ENCODE measurements at places on chromosomes 7 and 10.

DNA sequence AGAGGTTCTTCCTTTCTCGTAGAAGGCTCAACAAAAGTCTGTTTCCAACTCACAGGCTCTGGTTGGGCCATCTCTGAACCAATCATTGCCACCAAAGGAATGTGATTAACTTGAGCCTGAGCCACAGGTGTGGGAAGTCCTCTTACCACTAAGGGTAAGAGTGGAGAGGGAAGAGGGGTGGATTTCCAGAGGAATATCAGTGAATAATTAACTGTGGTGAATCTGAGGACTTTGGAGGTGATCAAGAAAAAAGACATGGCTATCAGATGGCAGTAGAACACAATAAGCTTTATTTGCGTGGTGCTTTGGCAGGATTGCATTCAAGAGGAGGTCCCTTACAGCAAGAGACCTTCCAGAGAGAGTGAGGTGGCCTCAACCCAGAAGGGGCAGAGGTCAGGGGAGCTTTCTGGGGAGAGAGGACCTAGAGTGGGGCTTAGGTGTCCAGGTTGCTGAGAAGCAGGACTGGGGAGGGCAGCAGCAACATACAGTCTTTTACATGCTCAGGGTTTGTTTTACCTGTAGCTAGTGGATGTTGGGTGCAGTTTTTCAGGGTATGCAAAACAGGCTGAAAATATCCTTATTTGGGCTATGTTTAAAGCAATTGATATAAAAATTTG is 61.4 kb downstream of the BBS9 start:
- DNase-seq: no peak

DNA sequence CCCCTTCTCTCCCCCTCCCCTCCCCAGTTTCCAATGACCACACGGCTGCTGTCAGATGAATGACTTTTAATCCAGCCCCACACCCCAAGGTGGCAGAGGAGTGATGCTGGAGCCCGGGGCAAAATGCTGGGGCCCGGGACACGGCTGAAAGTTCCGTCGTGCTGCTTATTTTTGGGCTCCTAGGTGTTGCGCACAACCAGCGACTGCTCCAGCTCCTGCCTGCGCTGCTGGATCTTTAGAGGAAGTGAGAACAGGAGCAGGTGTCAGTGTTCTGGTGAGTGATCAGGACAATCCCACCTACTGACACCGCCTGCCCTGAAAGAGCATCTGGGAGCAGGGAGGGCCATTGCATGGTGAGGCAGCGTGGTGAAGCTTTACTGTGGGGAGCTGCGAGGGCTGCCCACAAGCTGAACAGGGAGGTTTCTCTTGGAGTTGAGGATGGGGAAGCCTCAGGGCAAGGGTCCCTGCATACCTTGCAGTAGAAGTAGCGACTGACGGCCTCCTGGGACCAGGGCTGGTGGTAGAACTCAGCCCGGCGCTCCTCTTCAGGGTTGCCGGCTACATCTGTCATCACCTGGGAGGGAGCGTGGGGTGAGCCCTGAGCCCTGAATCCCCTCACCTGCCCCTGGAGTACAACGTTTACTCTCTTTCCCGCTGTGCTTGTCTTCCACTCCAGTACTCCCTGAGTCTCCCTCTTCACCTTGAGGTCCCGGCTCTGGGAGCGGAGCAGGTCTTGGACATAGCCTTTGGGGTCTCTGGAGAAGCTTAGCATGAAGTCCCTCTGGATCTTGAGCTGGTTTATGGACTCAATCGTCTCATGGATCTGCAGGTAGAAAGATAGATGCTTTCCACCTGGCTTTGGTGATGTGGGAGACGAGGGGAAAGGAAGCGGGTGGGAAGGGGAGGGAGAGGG is 6.9 kb downstream of the CHPF2 start:
- no peak for DNase-seq

- DNase-seq: peak; percentile 65
Measured at GRCh38 chr10:30387646-30388243, 38.7 kb upstream of the MTPAP start.

DNA sequence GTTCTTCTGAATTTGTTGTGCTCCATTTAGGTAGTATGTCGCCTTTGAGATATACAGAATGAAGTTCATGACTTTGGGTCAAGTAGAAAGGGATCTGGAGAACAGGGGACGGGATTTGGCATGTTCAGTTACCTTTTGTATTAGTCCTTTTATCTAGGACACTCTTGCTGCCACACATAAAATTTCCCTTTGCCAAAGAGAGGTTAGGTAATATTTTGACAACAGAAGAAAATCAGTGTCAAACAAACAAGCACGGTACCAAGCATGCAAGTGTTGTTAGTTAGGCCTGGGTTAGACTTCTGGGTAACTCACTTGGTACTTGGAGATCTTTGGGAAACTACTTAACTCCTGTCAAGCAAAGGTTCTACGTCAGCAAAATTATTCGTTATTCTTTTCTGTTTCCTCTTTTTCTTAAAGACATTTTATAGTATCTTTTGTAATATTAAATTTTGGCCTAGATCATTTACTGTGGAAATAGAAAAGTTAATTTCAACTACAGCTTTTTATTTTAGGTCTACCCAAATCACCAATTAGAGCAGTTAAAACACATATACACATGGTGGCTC is 116.7 kb downstream of the PLXDC2 start:
- DNase-seq: no peak

DNA sequence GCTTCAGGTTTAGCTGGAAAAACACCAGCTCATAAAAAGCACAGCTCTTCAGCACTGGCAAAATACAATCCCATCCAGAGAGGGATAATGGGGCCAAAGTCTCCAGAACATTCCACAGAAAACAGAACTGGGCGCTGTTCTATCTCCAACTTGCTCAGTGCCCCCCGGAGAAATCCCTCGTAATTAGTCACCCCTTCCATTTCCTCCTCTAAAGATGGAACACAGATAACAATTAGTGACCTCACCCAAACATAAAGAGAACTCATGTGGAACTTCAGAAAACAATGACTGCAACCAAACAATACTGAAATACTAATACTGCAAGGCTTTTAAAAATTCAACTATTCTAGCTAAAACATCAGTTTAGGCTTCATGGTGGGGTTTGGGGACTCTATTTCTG is 46.3 kb downstream of the KIAA1549 start:
- DNase-seq: peak; percentile 37

DNA sequence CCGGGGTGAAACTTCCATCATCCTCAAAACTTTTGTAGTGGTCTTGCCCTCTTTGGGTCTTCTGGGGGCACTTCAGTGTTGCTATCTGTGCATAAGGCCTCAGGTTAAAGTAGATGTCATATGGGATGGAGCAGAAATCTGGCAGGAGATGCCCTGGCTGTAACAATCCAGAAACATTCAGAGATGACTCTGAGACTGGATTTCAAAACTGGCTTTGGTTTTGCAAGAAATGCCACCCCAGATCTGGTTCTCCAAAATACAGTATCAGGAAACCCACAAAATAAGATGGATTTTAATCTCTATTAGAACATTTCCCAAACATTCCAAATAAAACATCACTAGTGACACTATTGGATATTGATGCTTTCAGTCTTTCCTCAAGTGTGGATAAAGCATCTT is 191.5 kb downstream of the REEP3 start:
- no peak for DNase-seq

DNA sequence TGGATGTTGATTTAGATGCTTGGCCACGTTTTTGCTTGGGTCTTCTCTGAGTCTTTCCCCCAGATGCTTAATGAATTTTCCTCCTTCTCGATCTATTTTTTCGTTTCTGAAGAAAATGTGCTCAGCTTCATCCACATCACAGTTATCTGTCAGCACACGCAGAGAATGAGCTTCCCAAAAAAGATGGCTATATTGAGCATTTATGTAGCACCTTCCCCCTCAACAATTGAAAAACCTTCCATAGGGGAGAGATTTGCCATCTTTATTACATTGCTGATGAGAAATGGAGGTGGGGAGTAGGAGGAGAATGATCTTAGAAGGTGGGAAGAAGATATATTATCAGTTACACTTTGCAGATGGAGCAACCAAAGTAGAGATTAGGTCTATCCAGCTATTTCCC is 228.1 kb upstream of the PHYHIPL start:
- no peak for DNase-seq

DNA sequence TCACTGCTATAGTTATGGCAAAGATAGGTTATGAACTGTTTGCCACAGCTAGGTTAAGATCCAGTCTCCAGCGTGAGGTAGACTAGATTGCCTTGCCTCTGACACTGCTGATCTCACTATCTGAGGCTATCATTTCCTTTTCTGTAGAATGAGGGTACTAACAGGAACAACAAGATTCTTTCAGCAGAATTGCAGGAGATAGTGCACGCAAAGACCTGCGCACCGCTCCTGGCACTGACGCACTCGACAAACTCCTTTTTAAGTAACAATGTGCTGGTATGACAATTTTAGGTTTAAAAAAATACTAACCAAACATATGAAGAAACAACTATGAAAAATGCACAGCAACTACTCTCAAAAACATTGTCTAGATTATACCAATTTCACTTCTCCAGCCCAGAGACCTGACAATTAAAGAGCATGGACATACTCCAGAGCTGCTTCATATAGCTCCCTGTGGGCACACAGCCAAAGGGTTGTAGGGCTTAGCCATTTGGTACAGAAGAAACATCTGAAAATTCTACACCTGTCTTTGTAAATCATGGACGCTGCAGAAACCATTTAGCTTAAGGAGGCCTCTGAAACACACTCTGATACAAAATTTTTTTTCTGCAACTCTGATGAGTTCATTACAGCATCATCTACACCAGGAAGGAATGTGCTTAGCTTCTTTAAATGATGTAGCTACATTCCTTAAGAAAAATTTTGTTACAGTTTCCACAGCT is 7.8 kb downstream of the ADAM12 start:
- DNase-seq: no peak

DNA sequence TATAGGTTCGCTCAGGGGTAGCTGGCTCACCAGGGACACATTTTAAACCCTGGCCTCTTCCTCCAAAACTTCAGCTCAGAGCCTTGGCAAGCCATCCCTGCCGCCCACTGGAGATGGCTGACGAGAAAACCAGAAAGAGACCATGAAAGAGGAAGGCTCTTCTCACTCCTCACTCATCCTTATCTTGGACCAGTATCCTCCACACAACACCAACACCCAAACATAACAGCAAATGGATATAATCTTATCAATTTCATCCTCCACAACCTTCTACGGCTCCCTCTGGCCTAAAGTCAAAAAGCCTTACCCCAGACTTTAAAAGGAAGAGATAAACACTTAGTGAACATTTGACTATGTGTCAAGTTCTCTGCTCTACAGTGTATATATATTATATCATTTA is 26.9 kb downstream of the DLG5 start:
- no peak for DNase-seq

GRCh38 chr7:4842319-4843064 is 19.3 kb downstream of the PAPOLB start:
- no peak for DNase-seq

- peak; percentile 66 for DNase-seq
Measured at GRCh38 chr7:94182066-94182465, 177.9 kb upstream of the BET1 start.

DNA sequence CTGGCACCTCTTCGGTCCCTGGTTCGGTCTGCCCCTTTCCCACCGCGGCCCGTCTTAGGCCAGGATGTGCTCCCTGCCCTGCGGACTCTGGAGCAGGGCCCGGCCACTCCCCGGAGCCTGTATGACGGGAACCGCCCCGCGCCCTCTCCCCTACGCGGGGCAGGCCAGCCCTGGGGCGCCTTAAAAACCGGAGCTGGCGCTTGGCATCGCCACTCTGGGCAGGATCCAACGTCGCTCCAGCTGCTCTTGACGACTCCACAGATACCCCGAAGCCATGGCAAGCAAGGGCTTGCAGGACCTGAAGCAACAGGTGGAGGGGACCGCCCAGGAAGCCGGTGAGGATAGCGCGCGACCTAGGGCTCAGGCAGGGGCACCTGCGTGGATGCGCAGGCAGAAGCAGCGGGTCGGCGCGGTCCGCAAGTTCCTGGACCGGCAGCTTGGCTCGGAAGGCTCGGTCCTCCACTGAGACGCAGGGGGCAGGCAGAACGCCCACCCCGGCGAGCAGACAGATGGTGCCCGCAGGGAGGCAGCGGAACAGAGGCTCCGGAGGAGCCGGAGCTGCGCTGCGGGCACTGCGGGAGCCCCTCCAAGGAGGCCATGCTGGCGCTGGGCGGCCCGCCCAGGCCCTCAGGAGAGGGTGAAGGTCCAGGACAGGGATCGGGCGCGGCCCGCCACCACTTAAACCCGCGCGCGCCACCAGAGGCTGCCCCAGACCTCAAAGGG is at the start of gene ADIRF:
TSS of gene ADIRF (plus strand) at position 212 of the 723 bp plus-strand sequence. CDS start at position 275, 63 bp downstream.
- DNase-seq: peak; percentile 63

DNA sequence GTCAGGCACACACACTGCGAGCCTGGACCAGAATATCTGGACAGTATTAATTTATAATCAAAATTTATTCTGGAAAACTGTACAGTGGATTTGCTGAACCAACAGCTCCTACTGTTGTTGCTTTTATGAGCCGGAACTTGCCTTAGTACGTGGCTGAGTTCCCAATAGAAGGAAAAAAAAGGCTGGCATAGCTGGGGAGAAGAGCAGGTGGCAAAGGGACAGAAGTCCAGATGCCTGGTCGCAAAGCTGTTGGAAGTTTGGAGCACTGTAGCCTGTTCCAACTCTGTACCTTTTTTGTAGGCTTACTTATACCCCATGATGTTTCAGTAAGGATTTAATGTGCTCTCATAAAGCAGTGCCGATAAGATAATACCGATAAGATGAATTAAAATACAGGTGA is 333.8 kb downstream of the ABCA13 start:
- no peak for DNase-seq

GRCh38 chr7:7099584-7100014 is 82.7 kb upstream of the C1GALT1 start:
- peak; percentile 81 for DNase-seq

DNA sequence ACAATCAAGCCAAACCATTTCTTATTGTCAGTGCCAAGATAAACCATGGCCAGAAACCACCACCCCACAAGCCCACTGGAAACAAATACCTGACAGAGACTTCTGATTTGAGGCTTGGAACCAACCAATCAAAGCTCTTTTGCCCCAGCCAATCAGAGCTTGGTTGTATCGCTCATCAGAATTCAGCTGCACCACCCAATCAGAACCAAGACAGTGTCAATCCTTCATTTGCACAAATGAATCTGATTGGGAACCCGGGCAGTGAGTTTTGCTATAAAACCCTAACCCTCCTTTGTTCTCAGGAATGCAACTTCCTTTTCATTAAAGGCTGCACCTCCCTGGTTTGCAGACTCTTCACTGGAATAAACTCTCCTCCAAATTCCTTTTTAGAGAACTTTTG is 87.4 kb downstream of the ELAPOR2 start:
- no peak for DNase-seq

GRCh38 chr7:114217026-114217806 is 197.4 kb upstream of the FOXP2 start:
- DNase-seq: no peak
